Calu3 (cell line): ENCODE measurements at places on chromosomes 3 and 15. TPM values are rescaled to one million over a fixed set of nuclear protein-coding genes. Genes with fewer than 3 reads are reported as not detected.

The NTRK3 gene
- total RNA-seq = not detected in 2 replicates

The MNS1 gene
- total RNA-seq = 25.5 and 37.7 TPM in 2 replicates

DNA sequence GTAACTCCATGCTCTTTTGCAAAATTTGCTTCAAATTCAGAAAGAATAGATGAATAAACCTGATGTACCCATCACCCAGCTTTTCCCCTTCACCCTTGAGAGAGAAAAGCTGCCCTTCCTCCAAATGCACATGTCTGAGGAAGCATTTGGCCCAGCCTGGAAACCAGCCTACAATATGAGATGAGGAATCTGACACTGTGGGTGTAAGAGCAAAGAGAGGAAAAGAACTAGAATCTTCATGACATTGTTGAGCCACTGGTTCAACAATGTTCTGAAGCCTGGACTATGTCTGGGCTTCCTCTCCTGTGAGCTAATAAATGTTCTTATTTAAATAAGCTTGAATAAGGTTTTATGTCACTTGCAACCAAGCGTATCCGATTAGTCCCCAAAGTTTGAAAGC, 18.7 kb upstream of the DCBLD2 start:
- DNase-seq = no peak

GRCh38 chr3:101381809-101382208, 61.4 kb upstream of the IMPG2 start:
- DNase-seq = no peak

GRCh38 chr3:135458541-135459322, 506.8 kb upstream of the PPP2R3A start:
- no peak for DNase-seq
